Activated T-helper 1 cell treated with anti-CD3 and anti-CD28 coated beads, Interleukin-2, amount 50 U/mL, for 16 hours (primary cell): ENCODE measurements at places on chromosomes 3 and 15.

DNA sequence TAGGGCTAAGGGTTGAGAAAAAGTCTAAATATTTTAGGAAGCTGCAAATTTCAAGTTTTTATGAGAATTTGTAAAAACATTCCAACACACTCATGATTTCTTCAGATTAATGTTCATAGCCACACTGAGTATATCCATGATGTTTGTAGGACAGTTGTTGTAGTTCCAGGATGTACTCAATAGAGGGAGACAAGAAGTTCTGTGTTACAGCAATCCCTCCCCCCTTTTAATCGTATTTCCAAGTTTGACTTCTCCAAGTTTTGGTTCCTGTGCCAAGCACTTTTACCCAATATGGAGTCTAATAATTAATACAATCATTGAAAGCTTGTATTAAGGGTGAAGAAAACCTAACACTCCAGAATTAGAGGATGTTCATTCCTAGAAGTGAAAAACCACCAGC, 143.4 kb downstream of the FEZF2 start:
- DNase-seq, result no peak

GRCh38 chr15:49179433-49180190, 9.6 kb downstream of the GALK2 start:
- no peak for DNase-seq

DNA sequence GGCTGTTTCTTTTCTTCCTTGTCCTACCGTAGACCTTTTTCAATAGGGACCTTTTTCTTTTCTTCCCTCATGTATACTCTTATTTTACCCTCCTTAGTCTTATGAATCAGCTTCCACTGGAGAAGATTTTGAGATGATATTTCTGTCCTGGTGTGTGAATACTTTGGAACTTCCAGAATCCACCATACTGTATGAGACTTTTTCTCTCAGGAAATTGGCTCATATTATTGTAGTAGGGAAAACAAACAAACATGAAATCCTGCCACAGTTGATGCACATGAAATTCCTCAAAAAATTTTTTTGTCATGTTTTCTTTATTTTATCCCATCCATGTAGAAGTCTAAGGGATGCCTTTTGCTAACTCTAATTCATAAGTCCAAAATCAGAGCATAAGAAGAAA, 289.3 kb upstream of the PLSCR5 start:
- no peak for DNase-seq

DNA sequence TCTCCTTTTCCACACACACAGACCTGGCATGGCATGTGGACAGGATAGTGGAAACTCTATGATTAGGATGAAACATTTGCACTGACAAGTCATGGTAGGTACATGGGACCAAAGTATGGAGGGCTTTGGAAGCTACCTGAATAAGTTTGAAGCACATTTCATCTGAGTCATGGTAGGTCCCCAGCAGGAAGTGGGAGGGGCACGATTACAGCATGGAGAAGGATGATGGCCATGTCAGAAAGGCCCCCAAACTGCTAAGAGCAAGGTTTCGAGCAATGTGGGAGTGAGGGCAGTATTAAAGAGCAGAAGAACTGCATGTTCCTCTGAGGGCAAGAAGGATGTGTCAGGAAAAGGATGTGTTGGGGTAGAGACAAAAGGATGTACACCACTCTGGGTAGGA, 51.5 kb upstream of the CSTA start:
- DNase-seq, result no peak

- DNase-seq, result no peak
These were observed 82.4 kb downstream of the CCNL1 start for GRCh38 chr3:157077565-157077991.

- DNase-seq, result no peak
These were observed 46.3 kb downstream of the GPR171 start for GRCh38 chr3:151156618-151157216.

- DNase-seq, result no peak
These were observed 149.9 kb upstream of the GALNT15 start for GRCh38 chr3:16024548-16024947.

- DNase-seq, result no peak
These were observed 61.9 kb upstream of the FNDC3B start for GRCh38 chr3:171977441-171977840.
